IMR-90 (cell line): ENCODE measurements at places on chromosomes 12 and 14. TPM values are rescaled to one million over a fixed set of nuclear protein-coding genes. Genes with fewer than 3 reads are reported as not detected.

- DNase-seq, result no peak
Measured at GRCh38 chr14:33525626-33526025, 425.2 kb downstream of the EGLN3 start.

DNA sequence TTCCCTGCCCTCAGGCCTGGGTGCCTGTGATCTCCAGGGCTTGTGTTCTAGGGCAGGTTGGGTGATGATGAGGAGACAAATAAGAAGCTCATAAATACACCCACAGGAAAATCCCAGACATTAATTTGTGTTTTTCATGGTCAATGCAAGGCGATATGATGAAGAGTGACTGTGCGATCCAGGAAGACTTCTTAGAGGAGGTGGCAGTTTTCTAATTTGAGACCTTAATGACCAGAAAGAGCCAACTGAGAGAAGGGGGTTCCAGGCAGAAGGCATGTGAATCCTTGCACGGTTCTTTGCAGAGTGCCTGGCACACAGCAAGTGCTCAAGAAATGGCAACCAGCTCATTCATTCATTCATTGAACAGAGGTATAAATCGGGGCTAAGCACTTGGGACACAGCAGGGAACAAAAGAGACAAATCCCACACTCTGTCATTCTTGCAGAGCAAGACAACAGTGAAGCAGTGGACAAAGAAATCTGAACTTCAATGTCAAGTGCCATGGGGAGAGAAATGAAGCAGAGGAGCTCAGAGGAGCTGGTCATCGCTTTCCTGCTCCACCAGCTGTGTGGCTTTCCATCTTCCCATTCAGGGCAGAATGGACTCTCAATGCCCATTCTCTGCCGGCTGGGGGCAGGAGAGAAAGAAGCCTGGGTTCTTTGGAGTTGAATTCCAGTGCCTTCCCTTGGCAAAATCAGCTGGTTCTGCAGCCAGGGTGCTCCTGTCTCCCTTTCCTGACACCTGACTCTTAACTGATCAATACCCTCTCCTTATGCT, 128.3 kb downstream of the AACS start:
- DNase-seq, result no peak

The ANO2 gene
- 0.22 TPM in 1 of 2 replicates, not detected in the other for polyA plus RNA-seq

The ZBTB1 gene
- polyA plus RNA-seq, result 13.6 and 19.0 TPM in 2 replicates

- no peak for DNase-seq
Measured at GRCh38 chr12:55983232-55983842, 9.5 kb downstream of the RAB5B start.

The CD69 gene
- polyA plus RNA-seq, result not detected in 2 replicates

- DNase-seq, result no peak
Measured at GRCh38 chr12:50355365-50355764, 41.0 kb downstream of the FAM186A start.

DNA sequence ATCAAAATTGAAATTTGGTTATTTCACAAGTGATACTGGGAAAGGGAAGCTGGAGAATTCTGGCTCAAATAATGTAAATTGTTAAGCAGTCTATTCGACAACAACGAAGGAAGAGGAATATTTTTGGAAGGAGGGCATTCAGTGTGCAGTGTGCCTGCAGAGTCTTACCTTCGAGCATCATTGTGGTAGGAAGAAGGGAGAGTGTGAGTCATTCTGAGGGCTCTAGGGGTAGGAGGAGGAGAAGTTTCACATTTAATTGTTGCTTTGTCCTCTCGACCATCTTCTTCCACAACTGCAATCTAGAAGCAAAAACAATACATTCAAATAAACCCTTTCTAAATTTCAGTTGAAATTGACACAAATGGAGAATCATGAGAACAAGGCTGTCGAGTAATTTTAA, 263.0 kb downstream of the ACSS3 start:
- no peak for DNase-seq

- peak; percentile 81 for DNase-seq
Measured at GRCh38 chr14:102071283-102071998, 15.4 kb downstream of the HSP90AA1 start.

GRCh38 chr14:81681541-81681940, 147.9 kb upstream of the SEL1L start:
- DNase-seq, result no peak

The CLEC4E gene
- not detected in 2 replicates for polyA plus RNA-seq
